ENCODE measurements at places on chromosomes 6 and 20.

GRCh38 chr6:151349651-151350270 is 41.6 kb downstream of the ZBTB2 start:
- DNase-seq, result no peak

DNA sequence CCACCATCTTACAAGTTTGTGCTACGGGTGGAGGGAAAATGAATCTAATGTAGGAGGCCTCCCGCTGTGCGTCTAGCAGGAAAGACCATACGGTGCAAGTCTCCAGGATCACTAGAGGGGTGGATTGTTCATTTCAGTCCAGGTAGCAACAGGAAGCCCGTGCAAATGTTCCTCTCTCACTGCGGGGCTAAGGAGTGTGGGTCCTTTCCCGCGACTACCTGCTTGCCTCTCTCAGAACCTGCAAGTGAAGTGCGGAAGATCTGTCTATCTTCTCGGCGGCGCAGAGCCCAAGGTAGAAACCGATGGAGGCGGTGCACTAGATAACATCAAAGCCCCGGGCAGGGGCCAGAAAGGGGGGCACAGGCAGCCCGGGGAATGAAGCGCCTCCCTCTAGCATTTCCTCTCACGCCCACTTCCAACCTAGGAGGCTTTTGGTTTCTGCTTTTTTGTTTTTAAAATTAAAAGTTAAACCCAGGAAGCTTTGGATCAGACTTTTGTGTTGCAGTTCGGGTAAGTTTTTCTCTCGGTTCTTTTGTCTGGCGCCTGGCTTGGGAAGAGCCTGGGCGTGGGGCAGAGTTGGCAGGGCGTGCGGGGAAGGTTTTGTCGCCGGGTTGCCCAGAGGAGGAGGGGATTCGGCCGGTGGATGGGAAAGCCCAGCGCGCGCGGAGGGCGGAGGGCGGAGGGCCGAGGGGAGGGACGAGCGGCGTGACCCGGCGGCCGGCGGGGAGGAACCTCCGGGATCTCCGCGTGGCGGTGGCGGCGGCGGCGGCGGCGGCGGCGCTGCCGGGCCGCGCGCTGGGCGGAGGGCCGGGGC is 3.5 kb upstream of the HIVEP1 start:
- peak; percentile 25 for DNase-seq

DNA sequence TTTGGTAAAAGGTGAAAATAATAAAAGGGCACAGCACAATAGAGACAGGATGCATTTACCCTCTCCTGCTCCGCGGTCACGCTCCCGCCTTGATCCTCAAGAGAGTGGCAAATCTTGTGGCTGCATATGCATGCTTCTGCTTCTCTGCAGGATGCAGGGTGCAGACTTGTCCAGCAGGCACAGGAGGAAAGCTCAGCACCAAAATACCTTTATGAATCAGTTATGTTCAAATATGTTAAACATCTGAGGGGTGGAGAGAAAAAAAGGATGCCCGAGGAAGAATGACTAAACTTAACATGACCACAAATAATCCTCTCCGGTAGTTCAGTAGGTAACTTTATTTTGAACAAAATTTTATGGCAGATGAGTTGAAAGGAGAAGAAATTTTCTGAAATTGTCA is 366.1 kb upstream of the SOX4 start:
- no peak for DNase-seq

- no peak for DNase-seq
Measured at GRCh38 chr20:32482442-32483261, 102.5 kb downstream of the NOL4L start.

GRCh38 chr20:33474097-33474873 is 15.6 kb upstream of the CBFA2T2 start:
- DNase-seq, result no peak

GRCh38 chr20:50680105-50680960 is 11.0 kb downstream of the RIPOR3 start:
- DNase-seq, result no peak

DNA sequence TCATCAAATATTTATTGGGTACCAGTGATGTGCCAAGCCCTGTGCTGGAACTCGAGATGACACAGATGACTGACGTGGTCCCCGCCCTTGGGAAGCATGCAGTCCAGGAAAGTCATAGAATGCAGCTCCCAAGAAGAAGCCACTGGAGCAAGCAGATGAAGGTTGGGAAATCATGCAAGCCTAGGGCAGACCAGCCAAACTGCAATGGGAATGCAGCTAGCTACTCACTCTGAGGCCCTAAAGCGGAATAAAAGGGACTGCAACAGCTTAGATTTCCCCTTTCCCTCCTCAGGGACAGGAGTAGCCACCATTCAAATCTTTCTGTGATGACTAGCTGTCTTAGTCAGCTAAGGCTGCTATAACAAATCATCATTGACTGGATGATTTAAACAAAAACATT is 152.2 kb downstream of the MAFB start:
- DNase-seq, result no peak

- no peak for DNase-seq
Measured at GRCh38 chr6:42021847-42022754, 28.2 kb upstream of the TAF8 start.

- DNase-seq, result no peak
Measured at GRCh38 chr6:67908379-67908778, 726.7 kb upstream of the ADGRB3 start.

DNA sequence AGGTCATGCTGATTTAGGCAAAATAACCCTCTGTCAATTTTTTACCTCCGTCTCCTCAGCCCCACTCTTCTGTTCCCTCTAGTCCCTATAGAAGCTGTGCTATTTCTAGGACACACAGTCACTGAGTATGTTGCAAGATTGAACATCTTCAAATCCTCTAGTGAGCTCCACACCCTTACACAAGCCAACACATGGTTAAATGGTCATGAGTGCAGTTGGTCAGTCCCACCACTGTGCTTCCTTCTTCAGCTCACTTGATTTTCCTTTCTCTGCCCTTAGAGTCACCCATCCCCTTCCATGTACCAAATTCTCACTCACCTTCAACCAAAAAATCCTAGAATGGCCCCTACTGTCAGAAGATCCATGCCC is 48.2 kb upstream of the F13A1 start:
- DNase-seq, result no peak

- no peak for DNase-seq
Measured at GRCh38 chr20:48395816-48396546, 431.8 kb downstream of the PREX1 start.

GRCh38 chr6:50720623-50721022 is 7.3 kb downstream of the TFAP2D start:
- no peak for DNase-seq

DNA sequence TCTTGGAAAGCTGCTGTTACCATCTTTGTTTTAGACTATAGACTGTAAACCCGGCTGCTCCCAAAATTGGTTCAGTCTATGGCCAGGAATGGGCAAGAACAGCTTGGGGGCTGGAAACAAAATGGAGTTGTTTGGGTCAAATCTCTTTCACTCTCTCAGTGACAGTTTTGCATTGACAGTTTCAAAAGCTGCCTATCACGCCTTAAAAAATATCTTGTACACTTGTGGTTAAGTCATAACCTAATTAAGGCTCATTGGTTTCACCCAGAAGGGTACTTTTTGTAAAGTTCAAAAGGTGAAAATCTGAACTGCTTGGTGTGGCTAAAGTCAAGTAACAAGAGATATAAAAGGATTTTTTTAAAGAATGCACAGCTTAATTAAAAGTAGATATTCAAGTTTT is 76.1 kb upstream of the PRL start:
- DNase-seq, result no peak

GRCh38 chr6:35400111-35400510 is 52.0 kb upstream of the FANCE start:
- DNase-seq, result no peak

GRCh38 chr6:20632696-20633095 is 98.4 kb downstream of the CDKAL1 start:
- DNase-seq, result no peak

- DNase-seq, result no peak
Measured at GRCh38 chr6:139303185-139303584, 11.4 kb upstream of the TXLNB start.

- no peak for DNase-seq
Measured at GRCh38 chr6:168355716-168356522, 36.3 kb upstream of the DACT2 start.

DNA sequence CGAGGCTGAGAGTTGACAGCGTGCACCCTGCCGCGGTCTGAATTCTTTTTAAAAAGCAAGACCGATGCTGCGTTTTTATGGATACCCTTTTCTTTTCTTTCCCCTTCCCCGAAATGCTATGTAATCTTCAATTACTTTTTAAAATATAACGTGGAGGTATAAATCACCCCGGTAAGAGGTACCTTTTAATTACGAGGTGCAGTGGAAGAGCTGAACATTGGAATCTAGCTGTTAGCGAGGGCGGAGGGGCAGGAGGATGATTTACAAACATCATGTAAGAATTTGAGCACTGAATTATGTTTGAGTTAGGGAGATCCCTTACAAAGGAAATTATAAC is 1.2 kb downstream of the EYA2 start:
- no peak for DNase-seq

DNA sequence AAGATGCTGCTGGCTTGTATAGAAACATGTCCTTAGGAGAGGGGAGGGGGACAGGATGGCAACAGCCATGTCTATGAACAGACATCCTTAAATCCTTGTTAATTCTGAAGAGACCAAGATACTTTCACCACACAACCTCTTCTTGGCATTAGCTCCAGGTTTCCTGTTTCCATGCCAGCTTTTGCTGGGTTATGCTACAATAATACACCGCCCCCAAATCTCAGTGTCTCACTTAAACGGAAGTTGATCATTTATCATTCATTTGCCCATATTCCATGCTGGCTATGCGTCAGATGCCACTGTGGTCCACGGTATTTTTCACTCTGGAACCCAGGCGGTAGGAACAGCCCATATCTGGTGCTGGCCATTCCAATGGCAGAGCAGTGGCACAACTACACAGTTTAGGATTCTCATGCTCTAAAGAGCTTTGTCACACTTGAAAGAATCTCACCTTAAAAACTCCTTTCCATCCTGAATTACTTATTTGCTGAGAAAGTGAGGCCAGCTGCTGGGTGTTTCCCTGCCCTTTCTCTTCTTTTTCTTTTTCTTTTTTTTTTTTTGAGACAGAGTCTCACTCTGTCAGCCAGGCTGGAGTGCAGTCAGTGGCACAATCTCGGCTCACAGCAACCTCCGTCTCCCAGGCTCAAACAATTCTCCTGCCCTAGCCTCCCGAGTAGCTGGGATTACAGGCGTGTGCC is 3.7 kb upstream of the RNASET2 start:
- no peak for DNase-seq

DNA sequence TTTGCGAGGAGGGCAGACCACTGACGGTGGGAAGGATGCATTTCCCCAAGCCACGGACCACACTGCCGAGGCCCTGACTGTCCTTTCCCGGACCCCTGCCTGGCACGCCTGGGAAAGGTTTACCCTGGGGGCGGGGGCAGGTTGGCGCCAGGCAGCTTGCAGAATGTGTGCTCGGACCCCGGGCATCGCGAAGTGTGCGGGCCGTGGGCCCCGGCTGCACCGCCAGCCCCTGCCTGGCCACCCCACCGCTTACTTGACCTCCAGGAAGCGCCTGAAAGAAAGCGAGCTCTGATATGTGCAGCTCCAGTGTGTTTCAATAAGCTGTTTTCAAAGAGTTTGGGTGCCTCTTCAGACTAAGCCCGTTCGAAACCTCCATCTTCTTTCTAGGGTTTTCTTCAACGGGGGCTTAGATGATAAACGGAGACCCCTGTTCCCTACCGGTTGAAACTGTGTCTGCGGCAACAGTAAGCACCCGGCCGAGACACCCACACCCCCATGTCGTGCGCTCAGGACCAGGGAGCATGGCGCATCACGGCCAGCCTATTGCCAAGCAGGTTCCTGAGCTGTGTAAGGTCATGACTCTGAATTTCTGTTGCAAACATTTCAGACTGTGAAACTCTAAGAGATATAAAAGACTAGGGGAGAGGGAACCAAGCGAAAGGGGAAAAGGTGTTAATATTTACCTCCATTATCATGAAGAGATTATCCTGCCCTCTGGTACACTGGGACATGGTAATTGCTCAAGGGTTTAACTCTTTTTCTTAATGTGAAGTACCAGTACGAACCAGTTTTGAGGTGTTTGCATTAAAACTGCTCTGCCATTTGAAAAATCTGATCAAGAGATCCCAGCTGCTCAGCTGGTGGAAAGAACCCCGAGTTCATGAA is 231.2 kb upstream of the FOXQ1 start:
- DNase-seq, result no peak

GRCh38 chr6:50966532-50966931 is 147.9 kb downstream of the TFAP2B start:
- no peak for DNase-seq

GRCh38 chr6:108873251-108873650 is 25.0 kb downstream of the ARMC2 start:
- no peak for DNase-seq

DNA sequence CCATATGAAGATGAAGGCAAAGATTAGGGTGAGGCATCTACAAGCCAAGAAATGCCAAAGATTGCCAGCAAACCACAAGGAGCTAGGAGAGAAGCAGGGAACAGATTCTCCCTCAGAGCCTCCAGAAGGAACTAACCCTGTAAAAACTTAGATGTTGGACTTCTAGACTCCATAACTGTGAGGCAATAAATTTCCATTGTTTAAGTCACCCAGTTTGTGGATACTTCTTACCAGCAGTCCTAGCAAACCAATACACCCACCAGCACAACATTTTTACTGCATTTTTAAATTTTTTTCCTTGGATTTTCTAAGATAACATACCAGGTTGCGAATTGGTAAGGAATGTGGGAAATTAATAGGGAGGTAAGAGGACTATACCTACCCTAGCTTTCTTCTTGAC is 47.8 kb upstream of the EYA4 start:
- DNase-seq, result no peak

GRCh38 chr6:148915810-148916209 is 169.0 kb downstream of the UST start:
- peak; percentile 18 for DNase-seq

DNA sequence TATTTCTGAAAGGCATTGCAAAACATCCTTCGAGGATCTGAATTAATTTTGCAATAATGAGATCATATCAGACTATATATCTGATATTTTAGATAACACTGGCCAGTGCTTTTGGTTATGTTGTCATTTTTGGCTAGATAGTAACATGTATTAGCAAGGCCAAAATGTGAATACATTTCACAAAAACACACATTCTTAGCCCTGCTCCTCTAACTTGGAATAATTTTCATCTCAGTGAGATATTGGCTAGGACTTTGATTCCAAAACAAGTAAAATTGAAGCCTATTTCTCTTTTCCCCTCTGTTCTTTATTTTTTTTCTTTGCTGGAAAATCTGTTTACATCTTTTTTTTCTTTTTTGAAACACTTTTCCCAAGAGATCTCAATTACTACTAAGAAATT is 466.8 kb upstream of the CDH4 start:
- DNase-seq, result no peak

- no peak for DNase-seq
Measured at GRCh38 chr6:117469356-117469755, 13.1 kb upstream of the DCBLD1 start.

GRCh38 chr20:10626896-10627295 is 46.9 kb downstream of the JAG1 start:
- DNase-seq, result no peak

DNA sequence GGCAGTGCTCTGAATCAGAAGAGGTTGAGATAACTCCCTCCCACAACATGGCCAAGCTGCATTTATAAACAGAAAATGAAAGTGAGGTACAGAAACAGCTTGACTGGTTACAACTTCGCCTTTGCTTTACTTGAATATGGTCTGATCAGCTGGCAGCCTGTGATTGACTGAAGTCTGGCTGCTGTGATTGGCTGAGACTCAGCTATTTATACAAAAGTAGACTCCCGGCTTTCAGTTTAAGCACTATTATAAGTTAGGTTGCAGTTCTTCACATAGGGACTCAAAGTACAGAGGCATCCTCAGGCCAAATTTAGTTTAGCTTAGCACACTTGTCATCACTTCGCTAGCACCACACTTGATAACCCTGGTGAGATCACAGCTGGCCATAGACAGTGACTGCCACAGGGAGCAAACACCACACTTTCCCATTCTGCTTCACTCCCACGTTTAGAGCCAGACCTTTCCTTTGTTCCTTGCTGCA is 362.6 kb downstream of the EPM2A start:
- no peak for DNase-seq
